ENCODE measurements at places on chromosomes 3 and 15.
A peak's percentile ranks its signal among the peaks of the same experiment; 100 is the strongest.

DNA sequence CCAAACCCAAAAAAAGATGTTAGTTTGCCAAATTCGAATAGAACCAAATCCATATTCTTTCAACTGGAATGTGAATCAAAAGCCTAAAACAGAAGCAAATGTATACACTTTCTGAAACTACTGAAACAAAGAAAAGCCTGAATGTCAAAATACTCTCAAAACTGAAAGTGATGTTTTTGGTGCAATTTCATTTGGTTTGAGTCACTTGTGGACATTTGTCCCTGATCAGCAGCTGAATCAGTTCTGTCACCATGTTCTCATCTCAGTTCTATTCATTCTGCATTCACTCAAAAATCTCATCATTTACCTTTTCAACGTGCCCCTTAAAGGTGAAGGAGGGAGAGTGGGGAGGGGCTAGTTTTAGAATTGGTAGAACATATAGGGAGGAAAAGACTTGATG, 266.8 kb downstream of the ABHD5 start:
- no peak for DNase-seq

- no peak for DNase-seq
Measured at GRCh38 chr3:167559924-167560323, 86.1 kb upstream of the SERPINI2 start.

GRCh38 chr3:53169045-53169831, 8.2 kb downstream of the PRKCD start:
- peak; percentile 20 for DNase-seq

GRCh38 chr3:57199895-57200297, at the start of gene HESX1:
TSS of gene HESX1 (minus strand) at chr3:57199978. CDS start at chr3:57199918, 60 bp downstream.
- DNase-seq, result no peak

DNA sequence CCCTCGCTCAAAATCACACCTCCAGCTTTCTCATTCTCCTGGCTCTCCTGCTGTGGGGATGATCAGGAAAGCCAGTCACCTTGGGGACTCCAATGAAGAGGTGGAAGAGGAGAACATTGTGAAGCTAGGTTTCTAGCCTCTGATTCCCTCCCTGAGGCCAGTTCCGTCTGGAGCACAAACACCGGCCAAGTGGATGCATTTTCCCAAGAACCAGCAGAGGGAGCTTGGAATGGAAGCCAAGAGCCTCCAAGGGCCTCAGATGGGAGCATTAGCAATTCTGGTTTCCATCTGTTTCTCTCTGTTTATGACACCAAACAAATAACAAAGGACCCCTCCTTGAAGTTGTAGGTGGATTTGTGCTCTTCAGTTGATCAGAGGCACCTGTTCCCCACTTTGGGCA, 40.6 kb upstream of the NMNAT3 start:
- DNase-seq, result peak; percentile 69

DNA sequence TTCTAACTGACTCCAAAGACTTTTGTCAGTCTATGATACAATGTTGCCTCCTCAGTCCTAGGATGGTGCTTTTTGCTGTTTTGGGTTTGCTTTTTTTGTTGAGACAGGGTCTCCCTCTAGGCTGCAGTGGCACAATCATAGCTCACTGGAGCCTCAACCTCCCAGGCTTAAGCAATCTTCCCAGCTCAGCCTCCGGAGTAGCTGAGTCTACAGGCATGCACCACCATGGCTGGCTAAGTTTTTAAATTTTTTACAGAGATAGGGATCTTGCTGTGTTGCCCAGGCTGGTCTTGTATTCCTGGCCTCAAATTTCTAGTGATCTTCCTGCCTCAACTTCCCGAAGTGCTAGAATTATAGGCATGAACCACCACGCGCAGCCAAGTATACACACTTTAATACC, 22.5 kb downstream of the RUBCN start:
- DNase-seq, result no peak

- no peak for DNase-seq
Measured at GRCh38 chr3:188950832-188951489, 220.8 kb upstream of the TPRG1 start.

DNA sequence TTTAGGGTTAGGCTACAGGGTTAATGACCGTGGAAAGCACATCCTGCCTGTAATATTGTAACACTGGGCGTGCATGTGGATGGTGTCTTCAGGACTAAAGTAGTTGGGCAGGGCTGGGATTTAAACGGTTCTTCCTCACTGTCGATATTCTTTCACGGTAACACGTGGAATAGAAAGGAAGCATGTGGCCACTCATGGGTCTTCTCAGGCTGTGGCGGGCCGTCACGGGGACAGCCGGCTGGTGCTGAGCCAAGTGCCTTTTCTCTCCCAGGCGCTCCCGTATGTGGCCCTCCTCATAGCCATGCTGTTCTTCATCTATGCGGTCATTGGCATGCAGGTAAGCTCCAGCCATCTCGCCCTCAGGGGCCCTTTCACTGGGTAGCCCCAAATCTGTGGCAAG, 73.7 kb downstream of the CHDH start:
- DNase-seq, result no peak

GRCh38 chr15:99105514-99106341, 848 bp downstream of the SYNM start:
- DNase-seq, result peak; percentile 88

DNA sequence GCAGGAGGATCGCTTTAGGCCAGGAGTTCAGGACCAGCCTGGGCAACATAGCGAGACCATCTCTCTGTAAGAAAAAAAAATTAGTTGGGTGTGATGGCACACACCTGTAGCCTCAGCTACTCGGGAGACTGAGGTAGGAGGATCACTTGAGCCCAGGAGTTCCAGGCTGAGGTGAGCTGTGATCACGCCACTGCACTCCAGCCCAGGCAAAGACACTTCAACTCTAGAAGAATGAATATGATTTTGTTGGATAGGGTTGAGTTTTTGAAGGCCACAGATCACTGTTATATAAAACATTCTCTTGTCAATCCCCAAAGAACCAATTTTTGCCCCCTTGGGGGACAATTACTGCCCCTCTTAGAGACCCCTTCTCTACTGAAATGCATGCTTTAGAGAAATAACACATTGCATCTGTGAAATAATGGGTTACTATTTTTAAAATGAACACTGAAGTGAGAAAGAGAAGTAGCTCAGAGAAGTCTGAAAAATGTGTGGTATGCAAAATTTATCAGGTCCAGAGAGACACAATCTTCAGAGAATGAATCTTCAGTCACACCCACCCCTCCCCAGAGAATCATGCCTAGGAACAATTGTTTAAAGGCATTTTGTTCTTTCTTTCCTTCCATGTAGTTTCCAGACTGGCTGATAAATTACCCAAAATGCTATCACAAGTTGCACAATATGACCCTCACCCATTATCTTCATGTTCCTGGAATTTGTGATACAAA, 42.7 kb downstream of the METTL6 start:
- no peak for DNase-seq

DNA sequence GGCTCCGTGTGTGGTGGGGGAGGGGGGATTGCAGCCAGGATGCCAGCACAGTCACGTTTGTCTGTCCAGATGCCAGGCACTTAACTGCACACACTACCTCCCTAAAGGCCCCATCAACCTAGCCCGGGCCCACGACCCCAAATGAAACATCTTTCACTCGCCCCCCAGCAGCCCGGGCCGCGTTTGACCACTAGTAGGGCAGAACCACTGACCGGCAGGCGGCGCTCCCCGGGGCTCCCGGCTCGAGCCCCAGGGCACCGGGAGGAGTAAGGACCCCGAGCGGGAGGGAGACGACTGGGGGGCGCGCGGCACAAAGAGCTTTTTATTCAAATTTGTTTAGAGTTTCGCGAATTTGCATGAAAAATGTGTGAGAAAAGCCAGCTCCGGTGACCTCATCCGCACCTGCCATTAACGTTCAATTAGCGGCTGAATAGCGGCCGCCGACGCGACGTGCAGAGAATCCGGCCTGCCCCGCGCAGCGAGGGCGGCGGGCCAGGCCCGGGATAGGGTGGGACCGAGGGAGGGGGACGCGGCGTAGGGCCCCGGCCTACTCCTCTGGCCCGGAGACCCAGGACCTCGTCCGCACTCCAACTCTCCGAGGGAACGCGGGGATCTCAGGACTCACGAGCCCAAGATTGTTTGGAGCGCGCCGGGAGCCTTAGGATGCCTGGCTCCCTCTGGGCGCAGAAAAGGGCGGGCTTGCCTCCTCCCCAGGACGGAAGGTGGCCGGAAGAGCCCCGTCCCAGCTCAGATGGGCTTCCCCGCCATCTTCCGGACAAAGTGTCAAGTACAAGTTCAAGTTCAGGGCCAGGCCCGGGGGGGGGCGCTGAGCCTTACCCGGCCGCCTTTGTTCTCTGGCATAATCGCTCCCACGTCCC, 64.9 kb upstream of the POLG start:
- DNase-seq, result peak; percentile 82

GRCh38 chr3:73734211-73735089, 109.7 kb upstream of the PDZRN3 start:
- no peak for DNase-seq

GRCh38 chr15:69973102-69973714, 124.5 kb downstream of the TLE3 start:
- no peak for DNase-seq

GRCh38 chr3:110419096-110419495, 652.5 kb upstream of the NECTIN3 start:
- DNase-seq, result no peak

DNA sequence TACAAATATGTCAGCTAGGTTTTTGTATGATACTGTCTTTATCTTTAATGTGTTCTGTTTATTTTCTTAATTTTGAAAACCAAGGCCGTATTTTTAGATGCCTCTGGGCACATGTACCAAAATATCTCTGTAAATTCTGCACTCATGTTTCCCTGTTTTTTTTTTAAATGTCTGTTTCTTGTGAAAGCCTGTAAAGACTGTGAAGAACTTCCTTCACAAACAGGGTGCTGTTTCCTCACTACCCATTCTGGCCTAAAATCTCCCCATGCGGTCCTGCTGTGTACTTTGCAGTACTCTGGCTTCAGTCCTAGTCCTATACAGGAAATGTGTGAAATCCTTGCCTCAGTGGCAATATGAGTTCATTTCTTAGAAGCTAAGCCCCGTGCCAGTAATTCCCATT, 133.4 kb upstream of the ZBTB20 start:
- DNase-seq, result no peak

DNA sequence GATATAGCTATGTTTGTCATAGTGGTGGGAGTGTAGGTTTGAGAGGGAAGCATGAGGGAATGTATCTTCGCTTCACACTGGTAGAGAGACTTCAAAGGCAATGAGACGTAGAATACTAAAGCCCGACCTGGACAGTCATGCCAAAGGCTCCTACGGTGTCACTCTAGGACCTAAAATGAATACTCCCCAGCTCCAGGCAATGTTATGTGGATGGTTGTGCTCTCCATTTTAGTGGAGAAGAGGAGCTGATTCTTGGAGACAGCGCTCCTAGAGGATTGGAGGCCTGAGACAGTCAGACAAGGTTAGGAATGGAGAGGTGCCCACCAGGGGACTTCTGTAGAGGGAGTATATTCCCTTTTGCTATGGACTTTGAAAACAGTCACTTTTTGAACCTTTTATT, 260.1 kb downstream of the MEX3B start:
- no peak for DNase-seq

DNA sequence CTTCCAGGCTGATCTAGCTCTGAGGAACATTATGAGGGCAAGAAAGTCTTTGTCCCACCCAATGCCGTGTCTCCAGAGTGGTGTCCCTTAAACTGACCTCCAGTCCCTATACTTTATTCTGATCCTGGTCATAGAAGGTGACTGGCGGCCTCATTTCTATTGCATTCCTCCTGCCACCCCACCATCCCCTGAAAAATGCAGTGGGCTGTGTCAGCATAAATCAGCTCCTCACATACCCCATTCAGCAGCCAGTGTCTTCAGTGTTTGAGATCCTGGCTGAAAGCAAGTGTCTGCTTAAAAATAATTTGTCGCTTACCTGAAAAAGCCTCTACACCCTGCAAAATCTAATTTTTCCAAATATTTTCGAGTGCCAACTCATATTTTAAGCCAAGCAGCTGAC, 346.1 kb downstream of the FEZF2 start:
- no peak for DNase-seq

GRCh38 chr3:136251511-136251910, 1.4 kb downstream of the PCCB start:
- DNase-seq, result no peak

DNA sequence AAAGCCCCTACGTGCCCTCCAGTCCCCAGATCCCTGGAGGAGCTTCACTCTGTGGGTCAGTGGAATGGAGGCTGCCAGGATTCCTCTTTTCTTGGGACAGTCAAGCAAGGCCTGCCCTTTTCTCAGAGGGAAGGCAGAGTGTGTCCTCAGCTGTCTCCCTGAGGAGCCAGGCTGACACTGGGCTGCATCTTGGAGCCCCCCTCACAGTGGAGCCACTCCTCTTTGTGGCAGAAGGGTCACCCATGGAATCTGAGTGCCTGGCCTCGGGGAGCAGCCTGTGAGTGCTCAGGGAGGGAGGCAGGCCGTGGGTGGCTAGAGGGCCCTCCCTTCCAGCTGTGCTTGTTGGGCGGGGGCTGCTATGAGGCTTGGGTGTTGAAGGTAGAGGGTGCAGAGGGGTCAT, 41.2 kb downstream of the BOC start:
- DNase-seq, result no peak

- DNase-seq, result peak; percentile 27
Measured at GRCh38 chr15:45027220-45027619, 4.2 kb downstream of the SORD start.

DNA sequence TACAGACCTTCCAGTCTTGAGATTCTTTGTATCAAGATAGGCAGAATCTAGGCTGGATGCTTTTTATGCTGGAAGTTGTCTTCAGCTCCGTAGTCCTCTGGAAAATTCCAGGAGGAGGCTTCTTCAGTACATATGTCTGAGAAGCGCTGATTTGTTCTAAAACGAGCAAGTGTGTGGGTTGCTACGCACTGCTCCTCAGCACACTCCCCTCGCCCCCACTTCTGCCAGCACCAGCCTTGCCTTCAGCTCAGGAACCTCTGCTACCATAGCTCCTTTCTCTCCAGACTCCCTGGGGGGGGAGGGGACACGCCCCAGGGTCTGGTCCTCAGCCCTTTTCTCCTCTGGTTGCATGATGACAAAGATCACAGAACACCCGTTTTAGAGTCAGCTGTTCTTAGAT, 75.5 kb upstream of the TRA2B start:
- DNase-seq, result no peak

DNA sequence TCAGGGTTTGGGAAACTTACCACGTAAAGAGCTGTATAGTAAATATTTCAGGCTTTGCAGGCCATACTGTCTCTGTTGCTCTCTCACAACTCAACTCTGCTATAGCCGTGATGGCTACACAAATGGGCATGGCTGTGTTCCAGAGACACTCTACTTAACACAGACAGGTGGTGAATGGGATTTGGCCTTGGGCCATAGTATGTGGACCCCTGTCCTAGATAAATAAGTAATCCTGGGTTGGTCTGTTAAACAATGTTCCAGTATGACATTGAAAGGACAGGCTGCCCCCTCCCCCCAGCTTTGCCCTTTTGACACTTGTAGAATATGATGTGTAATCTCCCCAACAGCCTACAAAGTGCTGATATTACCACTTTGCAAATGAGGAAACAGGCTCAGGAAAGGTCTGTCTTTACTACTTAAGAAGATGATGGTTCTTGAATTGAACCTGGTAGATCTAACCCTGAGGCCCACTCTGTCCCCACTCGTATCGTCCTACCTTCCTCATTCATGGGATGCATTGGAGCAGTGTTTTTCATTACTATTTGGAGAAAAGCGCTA, 38.4 kb downstream of the SLCO3A1 start:
- DNase-seq, result peak; percentile 14

GRCh38 chr15:82566690-82567089, 26.4 kb upstream of the RPS17 start:
- no peak for DNase-seq
